ENCODE measurements at places on chromosomes 5 and 9.
A peak's percentile ranks its signal among the peaks of the same experiment; 100 is the strongest.

- DNase-seq: no peak
Measured at GRCh38 chr9:37994639-37995347, 74.2 kb downstream of the SHB start.

- no peak for DNase-seq
Measured at GRCh38 chr9:71544464-71544863, 223.8 kb downstream of the CEMIP2 start.

DNA sequence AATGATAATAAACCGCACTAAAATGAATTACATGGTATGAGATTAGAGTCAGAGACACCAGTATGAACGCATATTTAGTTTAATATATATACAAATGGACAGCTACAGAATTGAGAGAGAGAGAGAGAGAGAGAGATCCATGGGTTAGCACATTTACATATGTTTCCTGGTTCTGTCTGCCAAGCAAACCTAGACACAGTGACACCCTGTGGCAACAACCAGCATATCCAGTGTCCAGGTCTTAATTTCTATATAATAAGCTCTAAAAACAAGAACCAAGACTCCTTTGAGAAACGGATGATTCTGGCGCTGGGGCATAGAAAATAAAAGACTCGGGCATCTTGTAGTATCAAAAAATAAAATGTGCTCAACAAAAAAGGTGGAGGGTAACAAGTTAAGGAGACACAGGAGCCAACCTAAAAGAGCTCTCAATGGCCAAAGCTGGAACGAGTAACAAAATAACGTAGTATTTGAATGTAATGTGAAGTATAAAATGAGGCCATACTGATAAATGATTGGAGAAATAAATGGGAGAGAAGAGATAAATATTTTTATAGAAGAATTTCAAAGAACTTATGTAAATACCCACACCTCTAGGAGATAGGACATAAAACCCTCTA is 84.5 kb downstream of the RFX3 start:
- DNase-seq: peak; percentile 26

DNA sequence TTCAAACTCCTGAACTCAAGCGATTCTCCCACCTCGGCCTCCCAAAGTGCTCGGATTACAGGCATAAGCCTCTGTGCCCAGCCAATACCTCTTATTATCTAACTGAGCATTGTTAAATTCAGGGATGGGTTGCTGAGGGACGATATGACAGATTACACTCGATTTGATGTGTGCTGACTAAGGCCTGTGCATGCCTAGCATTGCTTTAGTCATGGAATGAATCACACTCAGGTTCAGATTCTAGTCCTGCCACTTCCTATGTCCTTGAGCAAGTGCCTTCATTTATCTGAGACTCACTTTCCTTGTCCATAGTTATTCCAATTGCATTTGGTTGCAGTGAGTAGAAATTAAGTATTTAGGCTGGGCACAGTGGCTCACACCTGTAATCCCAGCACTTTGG is 19.5 kb downstream of the THBS4 start:
- DNase-seq: no peak

- no peak for DNase-seq
Measured at GRCh38 chr5:143596824-143597223, 193.3 kb upstream of the NR3C1 start.

DNA sequence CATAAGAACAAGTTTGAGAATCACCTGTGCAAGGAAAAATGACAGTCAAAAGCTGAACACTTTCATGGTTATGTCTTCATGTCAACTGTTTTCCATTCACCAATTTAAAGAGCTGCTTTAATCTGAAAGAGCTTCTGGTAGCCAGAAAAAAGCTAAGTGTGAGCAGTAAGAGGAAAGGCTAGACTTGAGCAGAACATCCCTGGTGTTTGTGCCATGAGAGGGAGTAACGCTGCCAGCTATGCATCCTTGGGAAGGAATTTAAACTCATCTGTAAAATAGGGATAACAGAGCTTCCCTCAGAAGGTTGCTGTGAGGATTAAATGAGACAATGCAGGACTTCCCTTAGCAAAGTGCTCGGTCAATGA is 193.7 kb downstream of the MAPKAP1 start:
- DNase-seq: no peak

GRCh38 chr9:32703635-32704034 is 68.2 kb upstream of the TAF1L start:
- DNase-seq: no peak

DNA sequence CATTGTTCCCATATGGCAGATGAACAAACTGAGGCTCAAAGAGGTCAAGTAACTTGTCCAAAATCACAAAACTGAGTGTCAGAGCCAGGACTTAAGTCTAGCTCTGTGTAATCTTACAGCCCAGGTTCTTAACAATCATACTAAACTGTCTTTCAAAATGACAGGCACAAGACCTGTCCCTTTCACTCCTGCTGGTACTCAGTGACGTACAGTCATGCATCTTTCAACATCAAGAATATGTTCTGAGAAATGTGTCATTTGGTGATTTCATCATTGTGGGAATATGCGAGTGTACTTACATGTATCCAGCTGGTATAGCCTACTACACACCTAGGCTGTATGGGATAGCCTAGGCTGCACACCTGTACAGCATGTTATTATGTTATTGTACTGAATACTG is 646.8 kb upstream of the WWC1 start:
- no peak for DNase-seq

- DNase-seq: no peak
Measured at GRCh38 chr9:76605321-76605900, 146.4 kb downstream of the GCNT1 start.

GRCh38 chr5:9564752-9565151 is 18.9 kb upstream of the SEMA5A start:
- no peak for DNase-seq

DNA sequence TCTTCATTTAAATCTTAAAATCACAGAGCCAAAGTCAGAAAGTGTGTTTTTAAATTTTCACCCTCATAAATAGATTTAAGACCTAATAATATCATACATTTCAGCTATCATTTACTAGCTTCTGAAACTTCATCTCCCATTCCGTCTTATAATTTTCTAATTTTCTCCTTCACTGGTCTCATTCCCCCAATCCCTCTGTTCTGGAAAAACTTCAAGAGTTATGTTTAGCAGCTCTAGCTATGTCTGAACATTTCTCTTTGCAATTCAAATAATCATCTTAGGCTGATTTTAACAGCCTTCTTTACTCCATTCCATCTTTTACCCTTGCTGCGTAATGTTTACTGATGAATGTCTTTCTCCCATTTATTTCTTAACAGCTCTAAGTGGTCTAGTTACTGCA is 192.4 kb downstream of the SLF1 start:
- DNase-seq: no peak

GRCh38 chr5:96629774-96630173 is 32.4 kb upstream of the CAST start:
- DNase-seq: no peak

DNA sequence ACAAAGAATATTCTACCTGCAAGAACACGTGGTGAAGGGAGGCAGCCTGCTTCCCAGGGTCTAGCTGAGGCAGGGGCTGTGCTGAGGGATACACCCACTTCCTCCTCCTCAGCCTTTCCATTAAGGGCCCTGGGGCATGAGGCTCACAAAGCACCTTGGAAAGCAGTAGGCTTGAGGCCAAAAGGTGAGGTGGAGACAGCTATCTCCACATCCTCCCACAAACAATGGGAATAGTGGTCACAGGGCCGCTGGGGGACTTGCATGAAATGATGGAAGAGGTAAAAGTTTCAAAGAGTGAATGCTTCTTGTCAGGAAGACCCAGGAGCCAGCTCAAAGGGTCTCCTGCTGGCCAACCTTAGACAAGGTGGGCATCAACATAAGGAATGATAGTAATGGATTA is 207.9 kb downstream of the CDK5RAP2 start:
- DNase-seq: no peak

DNA sequence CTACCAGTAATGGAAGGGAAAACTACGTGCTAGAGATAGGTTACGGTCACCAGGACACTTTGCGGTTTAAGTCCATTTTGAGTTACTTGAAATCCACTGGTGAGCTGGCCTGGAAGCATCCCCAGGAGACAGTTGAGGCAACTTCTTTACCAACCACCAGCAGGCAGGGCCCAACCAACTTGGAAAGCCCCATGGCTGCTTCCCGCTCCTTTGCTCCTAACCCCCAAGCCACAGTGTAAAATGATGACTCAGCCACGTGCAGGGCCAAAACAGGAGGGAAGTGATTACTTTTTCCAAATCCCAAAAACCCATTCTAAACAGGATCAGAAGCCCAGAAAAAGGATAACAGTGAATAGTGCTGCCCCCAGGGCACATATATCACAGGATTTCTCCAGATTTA is 87.4 kb downstream of the PAX5 start:
- no peak for DNase-seq

GRCh38 chr5:123012321-123012720 is 24.2 kb downstream of the PPIC start:
- no peak for DNase-seq

DNA sequence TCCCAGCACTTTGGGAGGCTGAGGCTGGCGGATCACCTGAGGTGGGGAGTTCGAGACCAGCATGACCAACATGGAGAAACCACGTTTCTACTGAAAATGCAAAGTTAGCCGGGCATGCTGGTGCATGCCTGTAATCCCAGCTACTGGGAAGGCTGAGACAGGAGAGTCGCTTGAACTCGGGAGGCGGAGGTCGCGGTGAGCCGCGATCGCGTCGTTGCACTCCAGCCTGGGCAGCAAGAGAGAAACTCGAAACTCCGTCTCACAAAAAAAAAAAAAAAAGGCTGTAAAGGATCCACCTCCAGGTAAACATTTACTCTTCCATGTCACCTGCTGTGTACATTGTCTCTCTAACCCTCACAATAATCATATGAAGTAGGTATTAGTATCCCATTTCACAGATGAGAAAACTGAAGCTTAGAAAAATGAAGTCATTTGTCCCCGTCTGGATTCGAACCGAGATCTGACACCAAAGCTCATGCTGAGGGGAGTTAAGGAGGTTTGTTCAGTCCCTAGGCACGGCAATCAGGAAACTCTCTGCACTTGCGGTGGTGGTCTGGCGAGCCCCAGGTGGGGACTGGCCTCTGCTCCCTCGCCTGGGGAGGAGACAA is 494 bp upstream of the DOCK2 start:
- DNase-seq: no peak

DNA sequence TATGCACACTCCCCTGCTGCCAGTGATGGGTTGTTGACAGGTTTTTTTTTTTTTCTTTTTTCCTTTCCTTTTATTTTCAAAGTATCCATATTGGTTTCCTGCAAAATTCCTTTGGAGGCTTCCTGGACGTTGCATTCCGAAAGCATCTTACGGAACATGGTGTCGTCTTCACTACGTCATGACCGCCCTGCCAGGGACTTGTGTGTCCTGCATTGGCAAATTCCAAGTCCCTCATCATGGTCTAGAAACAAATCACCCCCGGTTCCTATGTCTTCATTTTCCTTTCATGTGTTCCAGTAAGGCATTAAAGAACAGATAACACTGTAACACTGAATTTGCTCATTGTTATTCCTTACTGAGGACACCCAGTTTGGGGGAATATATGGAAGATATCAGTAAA is 35.0 kb upstream of the ADAMTSL1 start:
- no peak for DNase-seq

DNA sequence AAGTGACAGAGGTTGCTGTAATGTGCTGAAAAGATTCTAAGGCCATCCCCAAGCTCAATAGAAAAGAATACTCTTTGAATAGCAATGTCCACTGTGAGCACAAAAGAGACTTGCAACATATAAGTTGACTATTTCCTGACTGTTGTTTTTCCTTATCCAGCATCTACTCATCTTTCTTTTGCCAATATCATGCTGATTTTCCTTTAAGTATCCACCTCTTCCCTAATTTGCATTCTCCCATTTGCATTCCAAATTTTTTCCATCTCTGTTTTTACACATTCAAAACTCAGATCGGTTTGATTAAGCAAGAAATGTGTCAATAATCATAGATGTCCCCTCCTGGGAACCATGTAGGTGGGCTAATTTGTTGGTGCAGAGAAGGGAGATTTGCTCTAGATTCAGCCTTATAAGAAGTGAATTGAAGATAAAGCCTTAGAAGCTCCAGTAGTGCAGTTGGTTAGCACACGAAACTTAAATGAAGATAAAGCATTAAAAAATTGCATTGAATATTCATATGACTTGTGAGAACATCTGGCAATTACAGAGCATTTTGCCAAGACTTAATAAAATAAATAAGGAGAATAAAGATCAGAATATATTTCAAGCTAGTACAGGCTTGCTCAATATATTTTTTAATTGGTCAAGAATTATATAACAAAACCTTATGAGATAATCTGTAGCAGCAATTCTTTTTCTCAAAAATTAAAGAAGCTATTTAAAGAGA is 267.6 kb downstream of the TMEM167A start:
- DNase-seq: no peak

GRCh38 chr9:100999906-101000544 is 28.5 kb upstream of the PLPPR1 start:
- DNase-seq: no peak

- DNase-seq: no peak
Measured at GRCh38 chr5:65338606-65339151, 143.0 kb downstream of the ADAMTS6 start.

- DNase-seq: no peak
Measured at GRCh38 chr5:72129725-72130124, 22.4 kb downstream of the MAP1B start.

DNA sequence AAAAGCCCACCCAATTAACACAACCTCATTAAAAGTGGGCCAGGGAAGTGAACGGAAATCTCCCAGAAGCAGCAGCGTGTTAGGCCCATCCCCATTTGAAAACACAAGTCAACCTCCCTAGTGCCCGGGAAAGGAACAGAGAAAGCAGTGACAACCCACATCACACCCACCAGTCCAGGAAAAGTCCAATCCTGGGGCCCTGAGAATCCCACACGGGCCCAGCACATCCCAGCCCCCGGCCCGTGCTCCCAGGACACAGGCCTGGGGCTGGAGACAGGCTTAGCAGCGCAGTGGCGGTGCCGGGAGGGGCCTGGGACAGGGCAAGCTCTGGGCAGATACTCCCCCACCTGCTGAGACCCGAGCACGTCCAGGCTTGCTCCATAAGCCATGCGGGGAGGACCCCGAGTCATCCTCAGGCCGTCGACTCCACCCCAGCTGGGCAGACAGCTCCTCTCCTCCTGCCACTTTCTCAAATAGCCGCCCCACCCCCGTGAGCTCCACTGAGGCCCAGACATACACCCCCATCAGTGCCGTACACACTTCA is 101.0 kb downstream of the KCNT1 start:
- no peak for DNase-seq

- no peak for DNase-seq
Measured at GRCh38 chr9:123350590-123351310, 5.2 kb upstream of the CRB2 start.

DNA sequence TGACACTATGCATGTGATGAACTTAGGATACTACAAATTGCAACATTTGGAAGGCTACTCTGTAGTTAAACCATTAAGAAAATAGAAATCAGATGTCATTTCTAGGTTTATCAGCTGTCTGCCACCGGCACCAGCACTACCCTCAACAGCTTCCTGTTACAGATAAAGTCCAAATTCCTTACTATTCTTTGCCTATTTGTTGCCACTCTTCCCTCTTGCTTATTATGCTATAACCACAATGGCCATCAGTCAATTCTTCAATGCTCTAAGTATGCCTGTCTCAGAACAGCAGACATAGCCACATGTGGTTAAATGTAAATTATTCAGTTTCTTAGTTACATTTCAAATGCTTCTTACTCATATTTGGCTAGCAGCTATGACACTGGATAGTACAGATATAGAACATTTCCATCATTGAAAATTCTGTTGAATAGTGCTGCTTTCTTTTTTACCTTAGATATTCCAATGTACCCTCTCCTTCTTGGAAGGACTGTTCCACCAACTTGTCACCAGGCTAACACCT is 21.0 kb downstream of the DHX29 start:
- no peak for DNase-seq

- no peak for DNase-seq
Measured at GRCh38 chr5:8843771-8844170, 702.1 kb downstream of the SEMA5A start.

All from stimulated activated CD4-positive, alpha-beta T cell treated with anti-CD3 and anti-CD28 coated beads, Interleukin-4, amount 100 ng/mL, for 4 hours (primary cell).